ENCODE measurements at places on chromosomes 3 and 15. TPM values are rescaled to one million over a fixed set of nuclear protein-coding genes. Genes with fewer than 3 reads are reported as not detected.

DNA sequence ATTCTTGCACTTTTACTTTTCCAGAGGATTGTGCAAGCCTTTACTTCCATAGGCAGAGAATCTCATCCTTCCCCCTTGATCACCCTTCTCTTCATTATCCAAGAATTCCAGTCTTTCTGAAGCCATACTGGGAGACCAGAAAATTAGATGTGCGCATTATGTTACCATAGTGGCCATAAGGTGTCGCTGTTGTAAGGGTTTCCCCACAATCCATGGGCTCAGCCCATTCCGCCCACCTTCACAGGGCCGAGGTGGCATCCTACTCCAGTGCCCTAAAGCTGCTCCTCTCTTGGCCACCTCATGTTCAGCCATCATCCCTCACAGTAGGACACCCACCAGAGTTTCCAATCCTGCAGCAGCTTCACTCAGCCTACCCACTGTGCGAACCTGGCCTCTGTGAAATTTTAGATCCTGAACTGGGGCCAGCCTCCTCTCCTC, 35.0 kb downstream of the CTSH start:
- H3K27ac ChIP-seq: peak overlapping the region; percentile 53
- peaks cover 46% of the 10 kb centered on the region for H3K36me3 ChIP-seq
- H3K27me3 ChIP-seq: no peaks in the 10 kb centered on the region
- H3K4me1 ChIP-seq: peaks cover 23% of the 10 kb centered on the region

DNA sequence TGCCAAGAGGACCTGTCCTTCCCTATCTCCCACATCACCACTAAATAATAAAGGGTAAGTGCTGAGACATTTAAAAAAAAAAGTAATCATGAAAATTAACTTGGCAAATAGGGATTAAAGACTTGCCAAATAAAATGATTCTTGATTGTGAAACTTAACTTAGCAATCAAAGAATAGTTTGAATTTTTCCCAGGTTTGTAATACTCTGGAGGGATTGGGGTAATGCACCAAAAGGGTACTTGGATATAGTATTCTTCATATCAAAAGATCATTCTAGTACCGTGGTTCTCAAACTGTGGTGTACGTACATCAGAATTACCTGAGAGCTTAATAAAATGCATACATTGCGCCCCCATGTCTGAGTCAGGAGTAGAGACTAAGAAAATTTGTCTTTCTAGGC, 28.5 kb downstream of the CALML4 start:
- no peak overlapping the region for H3K27ac ChIP-seq
- no peaks in the 10 kb centered on the region for H3K27me3 ChIP-seq
- no peaks in the 10 kb centered on the region for H3K4me1 ChIP-seq
- H3K36me3 ChIP-seq: peaks cover 31% of the 10 kb centered on the region
- no peak for DNase-seq

The TRIM42 gene
- not detected for total RNA-seq

The FAM174B gene
- 5.0 TPM for total RNA-seq

The RASGRF1 gene
- not detected for total RNA-seq

The GATA2 gene
- total RNA-seq: not detected

- no peak overlapping the region for H3K27ac ChIP-seq
- H3K4me1 ChIP-seq: no peaks in the 10 kb centered on the region
- no peak overlapping the region for H3K4me3 ChIP-seq
- no peaks in the 10 kb centered on the region for H3K27me3 ChIP-seq
- H3K36me3 ChIP-seq: no peaks in the 10 kb centered on the region
Observed at GRCh38 chr3:174218016-174218415, 641.1 kb upstream of the NAALADL2 start.

The KCNAB1 gene
- not detected for total RNA-seq

DNA sequence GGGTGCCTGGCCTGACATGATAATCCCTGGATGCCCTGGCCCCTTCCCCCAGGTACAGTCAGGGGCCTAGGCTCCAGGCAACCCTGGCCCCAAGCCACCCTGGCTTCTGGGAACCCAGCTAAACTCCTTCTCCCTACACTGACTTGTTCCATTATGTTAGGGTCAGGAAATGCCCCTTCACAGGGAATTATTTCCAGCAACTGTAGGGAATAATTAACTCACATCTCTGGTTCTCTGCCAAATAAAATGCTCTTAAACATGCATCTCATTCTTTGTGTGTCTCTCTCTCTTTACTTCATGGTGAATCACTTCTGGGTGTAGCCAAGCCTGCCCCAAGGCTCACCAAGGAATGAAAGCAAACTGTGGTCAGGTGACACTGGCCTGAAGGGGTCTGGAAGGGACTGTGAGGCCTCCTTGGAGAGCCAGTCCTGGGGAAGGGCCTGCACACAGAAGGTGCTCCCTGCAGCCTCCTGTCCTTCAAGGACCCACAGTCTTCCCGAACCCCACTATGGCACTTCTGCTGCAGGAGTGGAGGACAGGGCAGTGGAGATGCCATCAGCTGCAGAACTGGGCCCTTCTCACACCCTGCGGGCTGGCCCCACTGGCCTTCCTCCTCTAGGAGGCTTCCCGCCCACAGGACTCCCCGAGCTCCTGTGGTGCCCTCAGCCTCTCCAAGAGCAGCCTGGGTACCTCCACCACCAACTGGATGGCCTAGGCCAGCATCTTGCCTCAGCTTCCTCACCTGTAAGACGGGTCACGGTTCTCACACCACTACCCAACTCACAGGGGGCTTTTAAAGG, 17.6 kb downstream of the TKT start:
- H3K4me1 ChIP-seq: no peaks in the 10 kb centered on the region
- H3K4me3 ChIP-seq: no peak overlapping the region
- no peaks in the 10 kb centered on the region for H3K27me3 ChIP-seq
- H3K36me3 ChIP-seq: peaks cover 13% of the 10 kb centered on the region
- no peak overlapping the region for H3K27ac ChIP-seq
- no peak for DNase-seq

DNA sequence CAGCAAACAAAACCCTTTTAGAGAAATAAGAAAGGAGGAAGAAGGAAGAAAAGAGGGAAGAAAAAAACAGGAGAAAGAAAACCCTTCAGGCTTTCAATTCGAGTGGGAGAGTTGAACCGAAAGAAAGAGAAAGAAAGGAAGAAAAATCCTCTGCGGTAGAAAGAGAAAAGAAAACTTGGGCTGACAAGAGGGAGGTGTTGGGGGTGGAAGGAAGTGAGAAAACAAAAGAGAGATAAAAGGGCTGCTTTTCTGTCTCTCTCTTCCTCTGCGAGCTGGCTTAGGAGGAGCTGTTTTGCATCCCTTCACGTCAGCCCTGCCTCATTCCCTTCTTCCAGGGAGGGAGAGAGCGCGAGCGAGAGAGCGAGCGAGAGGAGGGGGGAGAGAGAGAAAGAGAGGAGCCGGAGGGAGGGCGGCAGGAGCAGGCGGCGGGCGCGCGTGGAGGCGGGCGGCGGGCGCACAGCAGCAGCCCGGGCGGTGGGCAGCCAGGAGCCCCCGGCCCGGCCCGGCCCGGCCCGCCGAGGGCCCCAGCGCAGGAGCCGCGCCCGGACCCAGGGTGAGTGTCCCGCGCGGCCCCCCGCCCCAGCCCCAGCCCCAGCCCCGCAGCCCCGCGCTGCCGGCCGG, at the start of gene ZNF710:
Gene ZNF710, plus strand, starts transcription at position 263 of the 621 bp plus-strand sequence. CDS start 65,814 bp downstream, outside the sequence.
- no peaks in the 10 kb centered on the region for H3K27me3 ChIP-seq
- peak within 1 kb of the TSS; percentile 95 for H3K27ac ChIP-seq
- peaks cover 8% of the 10 kb centered on the region for H3K36me3 ChIP-seq
- H3K4me3 ChIP-seq: peak within 1 kb of the TSS; percentile 91

DNA sequence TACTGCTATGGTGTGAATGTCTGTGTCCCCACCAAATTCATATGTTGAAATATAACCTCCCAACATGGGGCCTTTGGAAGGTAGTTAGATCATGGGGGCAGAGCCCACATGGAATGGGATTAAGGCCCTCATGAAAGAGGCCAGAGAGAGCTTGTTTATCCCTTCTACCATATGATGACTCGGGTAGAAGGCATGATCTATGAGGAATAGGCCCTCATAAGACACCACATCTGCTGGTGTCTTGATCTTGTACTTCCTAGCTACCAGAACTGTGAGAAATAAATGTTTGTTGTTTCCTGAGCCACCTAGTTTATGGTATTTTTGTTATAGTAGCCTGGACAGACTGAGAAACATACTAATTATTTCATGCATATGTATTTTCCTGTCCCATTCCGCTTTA, 51.9 kb downstream of the WWTR1 start:
- H3K4me1 ChIP-seq: peaks cover 4% of the 10 kb centered on the region
- H3K4me3 ChIP-seq: no peak overlapping the region
- H3K27me3 ChIP-seq: peaks cover 2% of the 10 kb centered on the region
- no peak for DNase-seq
- no peak overlapping the region for H3K27ac ChIP-seq
- no peaks in the 10 kb centered on the region for H3K36me3 ChIP-seq

GRCh38 chr3:69244039-69244438, 121.6 kb upstream of the LMOD3 start:
- H3K27ac ChIP-seq: no peak overlapping the region
- DNase-seq: no peak
- H3K4me3 ChIP-seq: no peak overlapping the region
- peaks cover 9% of the 10 kb centered on the region for H3K4me1 ChIP-seq
- H3K36me3 ChIP-seq: no peaks in the 10 kb centered on the region

GRCh38 chr3:167110901-167111300, 269.2 kb downstream of the ZBBX start:
- no peaks in the 10 kb centered on the region for H3K4me1 ChIP-seq
- no peaks in the 10 kb centered on the region for H3K36me3 ChIP-seq
- H3K4me3 ChIP-seq: no peak overlapping the region
- no peak for DNase-seq
- no peak overlapping the region for H3K27ac ChIP-seq

DNA sequence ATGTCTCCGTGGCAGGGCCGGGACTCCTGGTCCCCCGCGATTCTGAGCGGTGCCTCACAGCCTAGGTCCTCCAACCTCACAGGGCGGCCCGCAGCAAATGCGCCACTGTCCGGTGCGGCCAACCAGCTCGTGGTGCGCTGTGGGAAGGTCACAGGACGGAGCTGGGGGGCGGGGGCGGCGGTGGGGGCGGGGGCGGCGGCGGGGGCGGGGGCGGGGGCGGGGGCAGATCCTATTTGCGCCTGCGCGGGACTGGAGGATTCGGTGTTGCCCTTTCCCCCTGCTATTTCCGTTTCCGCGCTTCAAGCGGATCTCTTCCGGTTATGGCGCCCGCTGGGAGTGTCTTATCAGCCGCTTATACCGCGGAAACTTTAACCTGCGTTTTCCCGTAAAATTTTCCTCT, 106.7 kb upstream of the SNRPN start:
- H3K4me1 ChIP-seq: no peaks in the 10 kb centered on the region
- no peak overlapping the region for H3K27ac ChIP-seq
- no peak overlapping the region for H3K4me3 ChIP-seq
- peaks cover 9% of the 10 kb centered on the region for H3K36me3 ChIP-seq

GRCh38 chr15:99712415-99712814, 20.8 kb downstream of the LYSMD4 start:
- DNase-seq: no peak
- peaks cover 15% of the 10 kb centered on the region for H3K36me3 ChIP-seq
- H3K27ac ChIP-seq: no peak overlapping the region
- no peak overlapping the region for H3K4me3 ChIP-seq
- H3K4me1 ChIP-seq: peaks cover 14% of the 10 kb centered on the region

DNA sequence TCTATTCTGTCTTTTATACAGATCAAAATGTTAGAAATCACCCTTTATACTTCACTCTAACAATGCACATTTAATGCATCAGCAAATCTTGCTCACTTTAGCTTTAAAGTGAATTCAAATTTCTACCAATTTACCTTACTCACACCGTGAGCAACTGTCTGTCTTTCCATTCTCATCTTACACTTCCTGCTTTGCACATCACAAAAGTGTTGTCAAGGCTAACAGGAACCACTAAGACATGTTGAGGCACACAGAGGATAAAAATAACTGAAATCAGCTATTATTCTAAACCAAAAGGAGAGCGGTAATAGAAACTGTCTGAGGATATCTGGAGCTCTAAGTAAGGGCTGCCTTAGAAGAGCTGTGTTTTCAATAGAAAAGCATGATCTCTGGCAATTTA, 519.9 kb downstream of the ZBBX start:
- no peaks in the 10 kb centered on the region for H3K4me1 ChIP-seq
- no peak overlapping the region for H3K4me3 ChIP-seq
- H3K27ac ChIP-seq: no peak overlapping the region
- H3K36me3 ChIP-seq: no peaks in the 10 kb centered on the region

The GOLGA8G gene
- not detected for total RNA-seq

DNA sequence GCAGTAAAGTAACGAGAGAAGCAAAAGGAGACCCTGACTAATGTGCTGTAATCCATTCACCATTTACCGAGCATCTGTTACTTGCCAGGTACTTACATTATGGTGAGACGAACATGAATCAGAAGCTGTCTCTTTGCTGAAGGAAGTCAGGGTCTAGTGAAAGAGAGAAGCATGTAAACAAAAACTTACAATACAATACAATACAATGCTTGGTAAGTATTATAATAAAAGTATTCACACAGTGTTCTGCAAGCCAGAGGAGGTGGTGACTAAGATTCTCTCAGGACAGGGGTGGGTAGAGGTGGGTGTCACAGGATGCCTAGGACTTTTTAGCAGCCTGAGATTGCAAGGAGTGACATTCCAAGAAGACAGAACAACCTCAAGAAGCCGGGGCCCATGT, 50.2 kb upstream of the MGA start:
- H3K27ac ChIP-seq: no peak overlapping the region
- no peak overlapping the region for H3K4me3 ChIP-seq

The ALG1L2 gene
- total RNA-seq: not detected

GRCh38 chr15:67119238-67119846, 53.9 kb downstream of the SMAD3 start:
- DNase-seq: no peak
- H3K4me3 ChIP-seq: no peak overlapping the region
- peak overlapping the region; percentile 95 for H3K27ac ChIP-seq
- peaks cover 92% of the 10 kb centered on the region for H3K4me1 ChIP-seq
- H3K36me3 ChIP-seq: peaks cover 8% of the 10 kb centered on the region

GRCh38 chr3:135168822-135169221, 373.8 kb downstream of the EPHB1 start:
- DNase-seq: no peak
- H3K4me3 ChIP-seq: no peak overlapping the region
- no peaks in the 10 kb centered on the region for H3K27me3 ChIP-seq
- no peaks in the 10 kb centered on the region for H3K4me1 ChIP-seq

DNA sequence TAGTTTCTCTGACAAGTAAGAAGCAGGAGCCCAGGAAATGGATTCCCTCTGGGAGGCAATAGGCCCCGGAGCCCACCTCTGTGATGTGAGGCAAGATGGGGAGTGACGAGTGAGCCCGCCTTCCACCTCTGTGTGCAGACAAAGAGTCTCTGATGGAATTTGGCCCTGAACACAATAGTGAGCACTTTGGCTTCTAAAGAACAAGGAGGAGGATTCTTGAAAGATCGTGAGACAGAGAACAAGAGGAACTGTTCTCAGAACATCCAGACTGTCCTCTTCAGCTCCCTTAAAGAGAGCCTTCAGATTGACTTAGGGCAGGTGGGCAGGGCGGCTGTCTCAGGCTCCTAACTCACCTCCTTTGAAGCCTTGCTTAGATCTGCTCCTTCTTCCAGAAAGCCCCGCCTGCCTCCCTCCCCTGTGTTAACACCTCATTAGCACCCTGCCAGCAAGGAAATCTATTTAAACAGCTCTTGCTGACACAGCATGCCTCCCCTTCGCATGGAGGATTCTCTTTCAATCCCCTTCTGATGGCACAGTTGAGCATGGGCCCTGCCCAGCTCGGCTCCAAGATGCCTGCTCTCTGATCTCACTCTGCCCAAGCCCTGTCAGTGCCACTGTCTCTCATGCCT, 430.3 kb downstream of the NTRK3 start:
- no peak overlapping the region for H3K4me3 ChIP-seq
- no peak overlapping the region for H3K27ac ChIP-seq
- H3K36me3 ChIP-seq: no peaks in the 10 kb centered on the region
- H3K4me1 ChIP-seq: no peaks in the 10 kb centered on the region
- no peak for DNase-seq

The SMAD6 gene
- 0.24 TPM for total RNA-seq

Data from activated CD4-positive, alpha-beta memory T cell treated with anti-CD3 and anti-CD28 coated beads for 36 hours (primary cell).